Left renal pelvis (tissue), 4 donors: ENCODE measurements at places on chromosomes 2 and 18. TPM values are rescaled to one million over a fixed set of nuclear protein-coding genes. Genes with fewer than 3 reads are reported as not detected.
A peak's percentile ranks its signal among the peaks of the same experiment; 100 is the strongest.

GRCh38 chr2:149036507-149037293 lies 1.8 kb upstream of the LYPD6B start:
- DNase-seq, result no peak

- DNase-seq, result no peak
Measured at GRCh38 chr18:3427944-3428343, 22.0 kb upstream of the TGIF1 start.

The FSIP2 gene
- 4.9 TPM for polyA plus RNA-seq

The VWA3B gene
- 0.56 TPM for polyA plus RNA-seq

- no peak for DNase-seq
Measured at GRCh38 chr2:74554820-74555531, 456 bp downstream of the DOK1 start.

DNA sequence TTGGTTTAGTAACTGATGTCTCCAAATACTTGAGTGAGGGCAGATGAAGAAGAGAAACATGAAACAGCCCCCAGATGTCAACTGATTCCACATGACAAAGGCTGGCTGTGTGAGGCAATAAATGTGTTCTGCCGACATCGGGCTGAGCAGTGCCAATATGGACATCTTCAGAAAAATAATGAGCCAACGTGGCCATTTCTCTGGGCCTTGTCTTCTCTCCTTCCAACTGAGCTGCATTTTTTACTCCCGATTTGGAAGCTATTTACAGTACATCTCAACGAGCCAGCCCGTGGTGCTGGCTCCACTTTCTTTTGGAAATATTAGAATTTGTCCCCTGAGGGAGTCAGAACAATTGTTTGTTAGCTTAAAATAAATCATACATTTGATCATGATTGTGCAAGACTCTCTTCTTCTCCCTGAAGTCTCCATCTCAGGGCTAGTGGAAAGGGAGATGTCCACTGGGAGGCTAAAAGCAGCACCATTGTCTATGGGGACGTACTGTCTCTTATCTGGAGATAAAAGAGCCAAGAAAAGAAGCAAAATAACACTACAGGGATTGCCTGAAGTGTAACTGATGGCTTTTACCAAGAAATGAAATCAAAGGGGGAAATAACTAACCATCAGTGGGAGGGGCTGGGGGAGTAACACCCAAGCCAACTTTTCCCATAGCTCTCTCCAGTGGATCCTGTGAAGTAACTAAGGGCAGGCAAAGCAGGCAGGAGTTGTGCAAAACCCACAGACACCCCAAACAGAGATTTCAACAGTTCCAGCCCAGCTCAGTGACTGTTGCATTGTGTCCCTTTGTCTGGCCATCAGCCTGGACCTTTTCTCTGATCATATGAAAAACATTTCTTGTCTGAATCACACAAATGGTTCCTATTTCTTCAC lies 114.8 kb downstream of the RDH14 start:
- no peak for DNase-seq

The SP140L gene
- 14.1 TPM for polyA plus RNA-seq

- no peak for DNase-seq
Measured at GRCh38 chr2:15588329-15588919, 3.2 kb upstream of the DDX1 start.

GRCh38 chr2:122736279-122736678 lies 980.8 kb downstream of the TSN start:
- no peak for DNase-seq

- no peak for DNase-seq
Measured at GRCh38 chr2:69279211-69279610, 107.8 kb downstream of the GFPT1 start.

The WNT10A gene
- polyA plus RNA-seq, result 0.08 TPM

The MRO gene
- 1.0 TPM for polyA plus RNA-seq

- no peak for DNase-seq
Measured at GRCh38 chr2:15359716-15360531, 201.2 kb downstream of the NBAS start.

- DNase-seq, result no peak
Measured at GRCh38 chr2:169260846-169261642, 101.3 kb downstream of the LRP2 start.

DNA sequence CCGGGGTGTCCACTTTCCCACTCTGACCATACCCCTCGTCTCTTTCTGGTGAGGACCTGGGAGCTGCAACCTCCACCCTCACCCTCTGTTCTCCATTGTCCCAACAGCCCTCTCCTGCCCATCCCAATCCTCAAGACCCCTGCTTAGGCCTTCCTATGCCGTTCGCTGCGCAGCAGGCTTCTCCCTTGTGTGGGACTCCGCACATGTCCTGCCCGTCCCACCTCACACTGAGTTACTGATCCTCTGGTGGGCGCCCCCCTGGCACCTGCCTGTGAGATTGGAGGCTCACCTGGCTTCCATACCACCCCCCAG lies 119.5 kb upstream of the SNTG2 start:
- DNase-seq, result no peak

The MBD2 gene
- polyA plus RNA-seq, result 141 TPM

DNA sequence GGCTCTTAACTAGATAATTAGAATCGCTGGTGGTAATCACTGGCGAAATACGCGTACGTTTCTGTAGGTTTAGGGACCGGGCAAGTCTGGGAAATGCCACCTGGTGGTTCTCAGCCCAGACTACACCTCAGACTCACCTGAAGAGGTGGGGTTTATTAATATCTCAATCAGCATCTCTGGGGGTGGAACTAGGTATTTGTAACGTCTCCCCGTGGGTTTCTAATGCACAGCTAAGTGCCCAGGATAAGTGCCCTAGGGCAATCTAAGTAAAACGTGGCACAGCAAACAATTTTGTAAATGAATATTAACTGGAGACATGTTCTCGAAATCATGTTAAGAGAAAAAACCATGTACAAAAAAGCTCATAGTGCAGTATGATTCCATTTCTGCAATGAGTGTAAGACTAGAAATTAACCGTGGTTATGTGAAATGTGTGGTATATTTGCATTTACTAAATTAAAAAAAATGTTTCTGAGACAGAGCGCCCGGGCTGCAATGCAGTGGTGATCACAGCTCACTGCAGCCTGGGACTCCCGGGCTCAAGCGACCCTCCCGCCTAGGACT lies 760 bp upstream of the CNOT11 start:
- DNase-seq, result no peak

The RNPEPL1 gene
- polyA plus RNA-seq, result 22.2 TPM

The HJURP gene
- polyA plus RNA-seq, result 24.1 TPM

DNA sequence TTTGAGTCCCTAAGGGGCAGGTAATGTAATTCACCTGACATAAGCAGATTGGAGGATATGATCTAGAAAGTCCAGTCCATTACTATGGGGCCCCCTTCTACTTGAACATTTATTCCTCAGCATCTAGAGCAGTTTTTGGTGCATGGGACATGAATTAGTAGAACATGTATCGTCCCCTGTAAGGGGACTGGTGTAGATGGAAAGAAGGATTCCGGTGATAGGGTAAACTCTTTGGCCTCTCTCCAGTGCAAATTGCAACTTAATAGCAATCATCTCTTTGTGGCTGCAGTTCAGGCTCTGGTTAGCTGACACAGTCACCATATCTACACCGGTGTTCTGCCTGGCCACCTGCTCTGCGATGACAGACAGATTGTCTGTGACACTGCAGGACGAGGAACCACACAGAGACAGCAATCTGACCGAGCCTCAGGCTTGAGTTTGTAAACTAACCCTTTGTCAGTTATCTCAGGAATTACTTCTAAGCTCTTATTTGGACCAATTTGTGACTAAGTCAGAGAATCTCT lies 6.4 kb upstream of the SLC8A1 start:
- no peak for DNase-seq

GRCh38 chr2:84306361-84306760 lies 152.7 kb downstream of the SUCLG1 start:
- DNase-seq, result no peak

The STAT4 gene
- 9.8 TPM for polyA plus RNA-seq

GRCh38 chr2:140498360-140498759 lies 1632.5 kb downstream of the LRP1B start:
- no peak for DNase-seq

The SERPINB4 gene
- polyA plus RNA-seq, result not detected

DNA sequence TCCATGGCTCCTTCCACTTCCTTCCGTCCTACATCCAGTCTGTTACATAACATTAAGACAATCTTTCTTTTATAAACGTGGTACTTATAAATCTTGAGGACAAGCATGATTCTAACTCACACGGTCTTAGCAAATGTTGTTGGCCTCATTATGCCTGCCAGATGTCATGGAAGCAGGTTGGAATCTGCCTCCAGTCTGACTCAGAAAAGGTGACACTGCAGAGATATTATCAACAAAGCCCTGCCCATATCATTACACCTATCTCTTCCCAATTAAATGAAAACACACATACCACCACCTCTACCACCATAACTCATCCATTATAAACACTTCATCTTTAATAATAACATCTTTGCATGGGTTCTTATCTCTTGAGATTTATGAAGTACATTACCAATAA lies 334.7 kb upstream of the CHAC2 start:
- no peak for DNase-seq

DNA sequence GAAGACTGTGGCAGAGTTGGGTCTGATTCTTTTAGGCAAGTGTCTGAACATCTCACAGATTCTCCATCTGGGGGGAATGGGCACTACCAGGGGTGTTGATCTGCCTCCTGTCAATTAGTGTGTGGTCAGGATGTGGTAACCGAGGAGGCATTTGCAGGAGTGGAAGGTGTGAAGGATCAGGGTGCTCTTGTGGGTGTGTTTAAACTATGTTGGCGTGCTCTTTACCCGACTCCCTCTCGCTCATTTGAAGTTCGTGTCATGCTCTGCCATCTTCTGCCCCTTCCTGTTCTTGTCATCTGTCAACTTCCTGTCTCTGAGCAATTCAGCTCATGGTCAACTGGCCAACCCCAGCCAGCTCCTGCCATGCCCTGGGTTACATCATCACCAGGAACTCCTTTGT lies 107.9 kb downstream of the RTN4 start:
- DNase-seq, result no peak

GRCh38 chr2:206502729-206503128 lies 59.4 kb downstream of the ADAM23 start:
- no peak for DNase-seq

The MEP1B gene
- polyA plus RNA-seq, result 0.17 TPM

- DNase-seq, result no peak
Measured at GRCh38 chr2:180604077-180604476, 376.3 kb upstream of the UBE2E3 start.

GRCh38 chr2:133265432-133265949 lies 302.8 kb downstream of the NCKAP5 start:
- DNase-seq, result peak; percentile 39

DNA sequence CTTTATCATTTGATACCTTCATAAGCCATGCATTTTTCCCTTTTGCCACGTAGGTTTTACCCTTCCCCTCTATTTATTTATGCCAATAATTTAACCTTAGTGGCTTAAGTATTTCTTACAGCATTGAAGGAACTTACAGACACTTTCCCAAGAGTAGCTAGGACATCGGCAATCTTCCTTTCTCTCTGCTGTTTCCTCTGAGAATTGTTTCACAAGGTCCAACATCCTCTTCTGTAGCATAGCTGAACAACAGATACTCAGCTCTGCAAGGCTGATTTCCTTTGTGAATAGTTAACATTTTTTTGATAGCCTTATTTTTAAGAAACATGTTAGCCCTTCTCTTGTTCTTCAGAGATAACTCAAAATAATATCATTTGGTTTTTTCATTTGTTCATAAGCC lies 1.1 kb upstream of the GCA start:
- DNase-seq, result no peak

The CCDC178 gene
- polyA plus RNA-seq, result 3.3 TPM

DNA sequence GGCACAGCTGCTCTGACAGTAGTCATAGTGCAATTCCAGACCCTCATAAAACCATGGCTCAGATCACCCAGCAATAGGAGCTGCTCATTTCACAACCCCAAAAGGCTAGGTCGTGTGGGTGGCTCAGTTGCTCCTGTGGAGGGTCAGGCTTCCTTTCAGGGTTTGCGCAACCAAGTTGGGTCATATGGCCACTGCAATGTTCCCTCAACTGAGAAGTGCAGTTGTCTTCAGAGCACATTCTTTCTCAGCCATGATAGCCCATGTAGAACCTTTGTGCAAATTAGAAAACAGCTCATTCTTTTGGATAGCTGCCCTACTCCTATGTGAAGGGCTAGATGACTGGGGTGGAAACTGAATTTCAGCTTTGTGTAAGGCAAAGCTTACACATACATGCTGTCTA lies 3.2 kb downstream of the SERPINB13 start:
- no peak for DNase-seq

DNA sequence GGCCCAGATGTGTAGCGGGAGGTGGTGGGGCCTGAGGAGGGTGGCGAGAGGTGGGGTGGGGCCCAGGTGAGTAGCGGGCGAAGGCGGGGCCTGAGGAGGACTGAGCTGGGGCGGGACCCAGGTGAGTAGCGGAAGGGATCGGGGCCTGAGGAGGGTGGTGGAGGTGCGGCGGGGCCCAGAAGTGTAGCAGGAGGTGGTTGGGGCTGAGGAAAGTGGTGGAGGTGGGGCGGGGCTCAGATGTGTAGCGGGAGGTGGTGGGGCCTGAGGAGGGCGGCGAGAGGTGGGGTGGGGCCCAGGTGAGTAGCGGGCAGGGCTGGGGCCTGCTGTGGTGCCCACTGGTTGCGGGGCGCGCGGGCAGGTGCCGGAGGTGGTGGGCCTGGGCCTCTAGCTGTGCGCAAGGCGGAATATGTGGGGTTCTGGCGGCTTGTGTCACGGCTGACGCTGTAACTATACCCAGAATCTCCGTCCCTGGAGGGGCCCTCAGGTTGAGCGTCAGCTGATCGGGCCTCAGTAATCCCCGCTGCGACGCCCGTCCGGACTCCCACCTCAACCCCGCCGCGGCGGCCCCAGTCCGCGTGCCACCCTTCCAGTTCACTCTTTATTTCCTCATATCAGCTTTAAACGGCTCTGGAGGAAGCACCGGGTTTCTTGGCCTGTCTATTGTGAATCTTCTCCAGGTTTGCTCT lies 866 bp upstream of the SF3B6 start:
- no peak for DNase-seq

The ANKRD30B gene
- polyA plus RNA-seq, result not detected

- DNase-seq, result no peak
Measured at GRCh38 chr2:46982351-46983064, 66.9 kb upstream of the MCFD2 start.

GRCh38 chr2:172226244-172227061 lies 123.8 kb upstream of the DLX2 start:
- DNase-seq, result no peak

DNA sequence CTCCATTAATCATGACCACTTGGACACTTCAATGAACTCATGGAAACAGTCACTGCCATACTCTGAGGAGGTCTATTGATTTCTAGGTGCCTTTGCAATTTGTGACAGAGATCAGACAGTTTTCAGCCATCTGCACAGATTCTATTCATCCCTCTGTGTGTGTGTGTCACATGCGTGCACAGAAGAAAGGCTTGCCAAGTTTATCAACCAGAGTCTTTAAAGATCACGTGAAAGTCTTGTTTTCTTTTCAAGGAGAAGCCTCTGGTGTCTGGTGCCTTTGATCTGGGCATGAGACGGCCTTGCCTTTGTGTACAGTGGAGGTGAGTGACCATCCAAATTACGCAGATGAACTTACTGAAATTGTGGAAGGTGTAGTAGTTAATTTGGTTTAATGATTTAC lies 164.2 kb downstream of the VAPA start:
- DNase-seq, result no peak
